Amniotic stem cell (primary cell): ENCODE measurements at places on chromosomes 5 and 9.

DNA sequence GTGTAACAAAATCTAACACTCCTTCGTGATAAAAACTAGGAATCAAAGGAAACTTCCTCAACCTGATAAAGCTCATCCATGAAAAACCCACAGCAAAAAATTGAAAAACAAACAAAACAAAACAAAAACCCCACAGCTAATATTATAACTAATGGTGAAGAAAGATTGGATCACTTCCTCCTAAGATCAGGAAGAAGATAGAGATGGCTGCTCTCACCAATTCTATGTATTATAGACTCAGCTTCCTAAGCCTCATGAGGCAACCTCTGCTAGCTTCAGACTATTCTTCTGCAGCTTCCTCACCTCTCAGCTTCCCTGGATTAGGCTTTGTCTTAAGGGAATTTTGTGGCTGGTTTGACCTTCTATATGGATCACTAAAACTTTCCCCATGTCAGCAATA lies 40.1 kb downstream of the PHAX start:
- DNase-seq = no peak

GRCh38 chr9:129487658-129488483 lies 133.0 kb downstream of the C9orf50 start:
- DNase-seq = no peak

DNA sequence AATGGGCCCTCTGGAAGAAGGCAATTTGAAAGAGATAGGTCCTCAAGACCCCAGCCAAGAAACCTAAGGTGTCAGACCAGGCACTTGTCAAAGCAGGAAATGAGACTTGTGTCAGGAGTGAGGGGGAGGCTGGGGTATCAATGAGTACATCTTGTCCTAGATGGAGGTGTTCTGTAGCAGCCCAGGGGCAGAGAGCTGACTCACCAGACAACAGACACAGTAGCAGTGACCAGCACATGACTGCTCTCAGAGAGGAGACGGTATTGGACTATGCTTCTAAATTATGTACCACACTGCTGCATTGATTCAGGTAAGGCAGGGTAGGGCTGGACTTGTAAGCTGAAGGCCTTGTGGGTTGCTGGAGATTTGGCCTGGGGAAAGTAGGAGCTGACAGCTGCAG lies 551.2 kb upstream of the KLF4 start:
- no peak for DNase-seq

GRCh38 chr5:149603210-149603609 lies 21.9 kb downstream of the ARHGEF37 start:
- no peak for DNase-seq

DNA sequence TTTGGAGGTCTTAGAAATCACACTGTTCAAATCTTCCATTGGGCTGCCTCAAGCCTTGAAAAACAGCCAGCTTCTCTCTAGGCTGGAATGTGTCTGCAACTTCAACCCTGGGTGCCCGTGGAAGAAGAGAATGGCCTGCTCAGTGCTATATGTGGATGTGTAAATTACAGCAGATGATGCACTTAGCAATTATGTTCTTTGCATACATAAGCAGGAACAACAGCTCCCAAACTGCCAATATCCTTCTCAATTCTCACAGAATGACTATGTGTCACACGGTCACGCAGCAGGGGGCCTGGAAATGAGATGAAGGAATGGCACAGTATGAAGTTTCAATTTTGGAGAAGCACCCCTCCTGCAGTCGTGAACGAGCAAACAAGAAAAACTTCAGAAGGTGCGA lies 175.2 kb upstream of the SMARCA2 start:
- no peak for DNase-seq

GRCh38 chr9:125238127-125238914 lies 2.8 kb downstream of the HSPA5 start:
- no peak for DNase-seq

GRCh38 chr5:153880106-153880505 lies 158.6 kb downstream of the FAM114A2 start:
- DNase-seq = no peak

GRCh38 chr5:96597438-96598020 lies 64.6 kb upstream of the CAST start:
- DNase-seq = no peak

- DNase-seq = peak; percentile 21
Observed at GRCh38 chr9:104074876-104075275, 19.2 kb upstream of the SMC2 start.

DNA sequence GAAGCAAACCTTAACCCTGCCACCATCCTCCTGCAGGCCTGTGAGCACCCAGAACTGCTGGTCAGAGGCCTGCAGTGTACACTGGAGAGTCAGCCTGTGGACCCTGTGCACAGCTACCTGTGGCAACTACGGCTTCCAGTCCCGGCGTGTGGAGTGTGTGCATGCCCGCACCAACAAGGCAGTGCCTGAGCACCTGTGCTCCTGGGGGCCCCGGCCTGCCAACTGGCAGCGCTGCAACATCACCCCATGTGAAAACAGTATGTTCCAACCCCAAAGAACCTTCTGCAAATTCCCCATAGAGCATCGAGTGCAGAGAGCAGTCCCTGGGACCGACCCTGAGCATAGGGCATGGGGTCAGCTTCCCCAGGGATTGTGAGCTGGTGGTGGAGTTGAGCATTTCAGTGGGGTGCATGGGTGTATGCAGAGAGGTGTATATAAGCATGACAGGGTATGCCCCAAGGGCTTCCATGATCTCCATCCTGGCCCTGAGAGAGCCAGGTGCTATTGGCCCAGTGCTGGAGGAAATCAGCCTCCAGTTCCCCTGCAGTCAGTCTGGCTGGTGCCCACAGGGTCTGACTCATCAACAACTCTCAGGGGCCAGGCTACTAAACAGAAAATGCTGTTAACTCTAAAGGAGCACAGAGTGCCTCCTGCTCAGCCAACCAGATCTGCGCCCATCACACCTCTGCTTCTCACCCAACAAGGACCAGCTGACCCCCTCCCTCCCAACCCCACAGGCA lies 126.2 kb downstream of the SAXO1 start:
- DNase-seq = no peak
